GF-D8 (cell line): ENCODE measurements at places on chromosomes 3 and 15.

- no peak for DNase-seq
Measured at GRCh38 chr3:177529716-177530335, 332.5 kb upstream of the TBL1XR1 start.

- DNase-seq = no peak
Measured at GRCh38 chr3:14561051-14561960, 21.2 kb upstream of the GRIP2 start.

GRCh38 chr3:193237030-193237429 lies 4.0 kb upstream of the PLAAT1 start:
- DNase-seq = no peak

- no peak for DNase-seq
Measured at GRCh38 chr15:39363761-39364586, 216.9 kb upstream of the THBS1 start.

DNA sequence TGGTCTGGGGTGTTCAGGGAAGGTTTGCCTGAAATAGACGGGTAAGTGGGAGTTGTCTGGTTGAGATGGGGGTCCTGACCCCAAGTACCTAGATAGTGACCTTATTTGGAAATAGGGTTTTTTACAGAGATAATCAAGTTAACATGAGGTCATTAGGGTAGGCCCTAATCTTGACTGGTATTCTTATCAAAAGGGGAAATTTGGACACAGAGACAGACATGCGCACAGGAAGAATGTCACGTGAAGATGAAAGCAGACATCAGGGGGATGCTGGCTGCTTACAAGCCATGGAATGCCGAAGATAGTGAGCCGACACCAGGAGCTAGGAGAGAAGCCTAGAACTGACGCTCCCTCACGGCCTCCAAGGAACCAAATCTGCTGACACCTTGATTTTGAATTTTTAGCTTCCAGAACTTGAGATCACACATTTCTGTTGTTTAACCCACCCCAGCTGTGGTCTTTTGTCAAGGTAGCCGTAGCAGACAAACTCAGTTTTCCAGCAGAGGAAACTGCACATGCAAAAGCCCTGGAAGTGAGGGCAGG lies 17.1 kb downstream of the BHLHE40 start:
- no peak for DNase-seq

- DNase-seq = no peak
Measured at GRCh38 chr3:136350557-136350956, 100.4 kb downstream of the PCCB start.

- no peak for DNase-seq
Measured at GRCh38 chr15:40483919-40484318, 13.1 kb downstream of the CHST14 start.

DNA sequence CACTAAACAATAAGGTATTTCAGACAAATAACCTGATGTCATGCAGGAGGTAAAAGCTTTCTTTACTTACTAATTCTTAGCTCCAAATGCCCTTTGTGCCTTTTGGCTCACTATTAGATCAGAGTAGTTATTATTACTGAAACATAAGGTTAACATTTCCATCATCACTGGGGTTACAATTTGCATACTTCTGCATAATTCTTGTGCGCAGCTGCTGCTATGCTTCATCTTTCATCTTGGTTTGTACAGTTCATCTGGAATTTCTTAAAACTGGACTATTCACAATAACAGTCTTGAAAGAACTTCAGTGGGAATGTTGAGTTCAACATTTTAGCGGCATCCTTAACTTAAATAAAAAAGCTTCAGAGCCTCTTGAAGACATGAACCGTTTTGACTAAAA lies 383.2 kb upstream of the ADAMTS9 start:
- DNase-seq = no peak

DNA sequence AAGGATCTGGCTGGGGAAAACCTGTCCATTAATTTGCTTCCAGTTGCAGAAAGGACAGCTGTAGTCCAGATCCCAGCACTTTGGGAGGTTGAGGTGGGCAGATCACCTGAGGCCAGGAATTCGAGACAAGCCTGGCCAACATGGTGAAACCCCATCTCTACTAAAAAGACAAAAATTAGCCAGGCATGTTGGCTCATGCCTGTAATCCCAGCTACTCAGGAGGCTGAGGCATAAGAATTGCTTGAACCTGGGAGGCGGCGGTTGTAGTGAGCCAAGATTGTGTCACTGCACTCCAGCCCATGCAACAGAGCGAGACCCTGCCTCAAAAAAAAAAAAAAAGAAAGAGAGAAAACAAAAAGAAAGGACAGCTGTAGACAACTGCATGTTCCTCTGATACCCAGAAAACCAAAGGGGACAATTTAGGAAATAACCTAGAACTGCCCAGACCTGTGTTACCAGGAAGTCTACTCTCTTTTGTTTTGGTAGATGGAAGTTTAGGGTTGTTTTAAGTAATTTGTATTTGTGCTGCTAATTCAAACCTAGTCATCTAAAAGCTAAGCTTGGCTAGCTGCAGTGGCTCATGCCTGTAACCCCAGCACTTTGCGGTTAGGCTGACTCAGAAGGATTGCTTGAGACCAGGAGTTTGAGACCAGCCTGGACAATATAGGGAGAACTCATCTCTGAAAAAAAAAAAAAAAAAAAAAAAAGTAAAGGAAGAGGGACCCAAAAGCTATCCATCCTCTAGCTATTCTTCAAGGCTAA lies 22.7 kb downstream of the EXD1 start:
- no peak for DNase-seq

DNA sequence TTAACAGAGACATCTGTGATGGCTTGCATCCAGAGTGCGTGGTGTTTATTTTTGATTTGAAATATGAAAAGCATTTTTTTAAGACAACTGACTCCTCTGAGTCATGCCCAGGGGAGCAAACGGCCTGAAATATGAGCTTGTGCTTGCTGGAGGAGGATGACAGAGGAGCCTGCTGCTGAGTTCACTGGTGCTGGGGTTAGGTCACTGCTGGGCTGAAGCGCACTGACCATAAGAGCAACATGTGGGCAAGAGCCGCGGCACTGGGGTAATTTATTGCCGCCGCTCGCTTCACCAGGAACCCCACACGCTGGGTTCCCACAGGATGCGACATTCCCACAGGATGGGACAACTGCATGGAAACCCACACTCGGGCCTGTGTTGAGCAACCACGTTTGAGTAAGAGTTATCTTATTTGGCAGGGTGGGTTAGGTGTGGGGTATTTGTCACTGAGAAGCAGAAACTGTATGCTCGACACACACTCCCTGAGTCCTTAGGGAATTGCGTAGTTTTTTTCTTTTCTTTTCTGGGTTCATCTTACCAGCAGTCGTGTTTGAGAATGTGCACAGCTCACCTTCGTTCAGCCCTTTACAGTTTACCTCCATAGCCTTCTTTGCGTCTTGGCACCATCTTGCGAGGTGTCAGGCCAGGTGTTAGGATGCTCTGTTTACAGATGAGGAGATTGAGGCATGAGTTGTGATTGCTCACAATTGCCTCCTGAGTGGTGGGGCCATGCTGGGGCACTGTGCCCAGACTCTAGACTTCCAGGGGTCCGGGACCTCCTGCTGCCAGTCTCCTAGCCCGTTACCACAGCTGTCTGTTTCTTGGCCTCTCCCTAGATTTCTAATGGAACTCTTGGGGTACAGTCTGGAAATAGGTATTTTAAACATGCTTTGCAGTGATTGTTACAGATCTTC lies 60.4 kb downstream of the SMAD3 start:
- DNase-seq = no peak

DNA sequence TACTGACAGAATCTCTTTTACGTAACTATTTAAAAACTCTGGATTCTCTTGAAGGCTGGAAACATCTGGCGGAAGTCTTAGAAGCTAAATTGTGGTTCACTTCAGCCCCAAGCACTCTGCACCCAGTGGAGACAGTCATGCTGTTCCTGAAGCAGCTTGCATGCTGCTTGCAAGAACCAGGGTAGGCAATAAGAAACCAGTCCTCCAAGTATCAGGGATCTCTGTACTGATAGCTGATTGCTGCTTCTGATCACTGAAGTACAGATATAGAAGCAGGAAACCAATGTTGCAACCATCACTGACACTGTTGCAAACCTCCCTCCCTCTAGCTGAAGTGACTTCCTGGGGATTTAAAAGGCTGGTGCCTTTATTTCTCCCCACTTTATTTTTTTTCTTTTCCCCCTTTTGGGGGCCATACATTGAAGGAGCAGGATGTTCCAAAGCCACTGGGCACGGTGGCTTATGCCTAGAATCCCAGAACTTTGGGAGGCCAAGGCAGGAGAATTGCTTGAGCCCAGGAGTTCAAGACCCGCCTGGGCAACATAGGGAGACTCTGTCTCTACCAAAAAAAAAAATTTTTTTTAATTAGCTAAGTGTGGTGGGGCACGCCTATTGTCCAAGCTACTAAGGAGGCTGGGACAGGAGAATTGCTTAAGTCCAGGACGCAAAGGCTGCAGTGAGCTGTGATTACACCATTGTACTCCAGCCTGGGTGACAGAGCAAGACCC lies 15.3 kb downstream of the SPCS1 start:
- peak; percentile 99 for DNase-seq

- no peak for DNase-seq
Measured at GRCh38 chr3:104106276-104106675, 1260.4 kb upstream of the ALCAM start.
